ENCODE measurements at places on chromosomes 16 and 17.

GRCh38 chr17:78484271-78485246 is 92.6 kb downstream of the DNAH17 start:
- no peak for DNase-seq

- no peak for DNase-seq
Observed at GRCh38 chr17:17807440-17807839, 29.3 kb downstream of the SREBF1 start.

GRCh38 chr17:75047398-75048098 is 523 bp downstream of the KCTD2 start:
- DNase-seq = no peak

GRCh38 chr16:57711993-57712392 is 17.4 kb downstream of the DRC7 start:
- no peak for DNase-seq

DNA sequence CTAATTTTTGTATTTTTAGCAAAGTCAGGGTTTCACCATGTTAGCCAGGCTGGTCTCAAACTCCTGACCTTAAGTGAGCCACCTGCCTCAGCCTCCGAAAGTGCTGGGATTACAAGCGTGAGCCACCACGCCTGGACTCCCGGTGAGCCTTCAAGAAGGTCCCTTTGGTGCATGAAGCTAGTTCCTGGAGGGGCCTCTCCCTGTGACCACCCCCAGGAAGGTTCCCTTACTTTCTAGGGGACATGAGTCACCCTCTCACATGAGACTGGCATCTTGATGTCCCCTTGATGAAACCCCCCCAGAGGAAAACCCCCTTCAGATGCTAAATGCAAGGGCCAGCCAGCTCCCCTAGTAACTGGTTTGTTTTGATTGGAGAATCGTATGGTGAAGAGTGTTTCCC is 12.8 kb downstream of the CARHSP1 start:
- no peak for DNase-seq

- DNase-seq = no peak
Observed at GRCh38 chr17:27939474-27940465, 46.6 kb upstream of the LYRM9 start.

GRCh38 chr17:47184681-47185080 is 4.4 kb downstream of the CDC27 start:
- no peak for DNase-seq

DNA sequence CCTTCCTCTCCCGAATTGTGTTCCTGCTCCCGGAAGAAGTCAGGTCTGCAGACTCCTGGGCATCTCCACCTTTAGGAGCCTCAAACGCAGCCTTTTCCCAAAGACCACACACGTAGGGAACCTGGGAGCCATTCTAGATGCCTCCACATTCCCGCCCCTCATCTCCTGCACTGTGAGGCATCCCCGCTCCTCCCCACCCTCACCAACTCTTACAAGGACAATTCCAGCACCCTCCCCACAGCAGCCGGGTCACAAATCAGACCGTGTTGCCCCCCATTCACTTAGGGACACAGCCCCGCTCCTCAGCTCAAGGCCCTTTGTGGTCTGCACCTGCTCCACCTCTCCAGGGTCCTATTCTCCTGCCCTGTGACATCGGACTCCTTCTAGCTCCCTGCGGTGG is 49.6 kb downstream of the ABR start:
- no peak for DNase-seq

DNA sequence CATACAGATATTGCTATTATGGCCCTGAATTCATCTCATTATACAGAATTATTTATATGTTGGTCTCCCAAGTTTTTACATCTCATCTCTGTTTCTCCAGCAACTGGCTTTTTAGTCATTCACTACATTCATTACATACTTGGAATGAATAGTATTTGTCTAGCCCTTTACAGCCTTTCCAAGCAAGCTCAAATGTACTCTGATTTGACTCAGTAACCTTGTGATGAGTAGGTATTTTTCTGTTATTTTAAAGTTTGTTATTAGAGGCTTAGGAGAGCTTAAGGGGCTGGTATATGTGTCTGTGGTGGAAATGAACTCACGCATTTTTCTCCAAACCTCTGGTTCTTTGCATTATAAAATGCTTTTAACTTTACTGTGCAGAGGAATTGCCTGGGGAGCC is 224.7 kb downstream of the SNX29 start:
- no peak for DNase-seq

DNA sequence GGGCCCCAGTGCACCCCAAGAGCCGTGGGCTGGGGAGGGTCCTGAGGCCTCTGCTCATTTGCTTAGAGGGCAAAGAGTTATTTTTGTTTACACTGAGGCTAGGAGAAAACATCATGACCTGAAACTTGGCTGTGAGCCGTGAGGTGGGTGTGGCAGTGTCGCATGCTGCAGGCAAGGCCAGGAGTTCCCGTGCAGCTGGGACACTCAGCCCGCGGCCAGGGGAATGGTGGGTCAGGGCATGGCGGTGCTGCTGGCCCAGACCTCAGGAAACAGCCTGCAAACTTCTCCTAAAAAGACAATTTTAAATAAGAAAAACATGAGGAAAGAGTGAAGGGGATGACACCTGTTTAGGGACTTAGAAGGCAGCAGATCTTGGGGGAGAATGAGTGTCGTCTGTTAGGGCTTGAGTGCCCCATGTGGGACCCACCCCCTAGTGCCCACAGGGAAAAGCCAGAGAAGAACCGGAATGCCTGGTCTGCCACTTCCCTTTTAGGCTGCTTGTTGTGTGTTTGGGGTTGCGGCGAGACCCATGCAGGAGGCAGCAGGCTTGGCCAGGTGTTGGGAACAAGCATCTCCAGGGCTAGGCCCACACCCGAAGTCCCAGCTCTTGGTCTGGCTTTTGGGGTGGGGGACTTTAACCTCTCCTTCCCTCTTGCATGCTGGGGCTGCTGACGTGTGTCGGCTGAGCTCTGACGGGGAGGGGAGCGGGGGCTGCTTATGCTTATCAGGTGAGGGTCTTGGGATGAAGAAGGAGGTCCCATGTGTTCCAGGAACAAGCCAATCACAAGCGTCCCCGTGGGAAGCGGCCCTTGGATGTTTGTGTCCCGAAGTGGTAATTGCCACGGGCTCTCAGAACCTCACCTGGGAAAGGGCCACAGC is 80.9 kb upstream of the GNG13 start:
- DNase-seq = no peak

Data from EL (cell line).